ENCODE measurements at places on chromosomes 6 and 20.

GRCh38 chr20:39123185-39123557 is 161.0 kb downstream of the DHX35 start:
- no peak for DNase-seq

GRCh38 chr6:15800841-15801617 is 138.2 kb upstream of the DTNBP1 start:
- DNase-seq, result no peak

GRCh38 chr20:48523191-48523995 is 304.4 kb downstream of the PREX1 start:
- no peak for DNase-seq

- DNase-seq, result no peak
Observed at GRCh38 chr20:37907330-37907676, 4.4 kb downstream of the VSTM2L start.

DNA sequence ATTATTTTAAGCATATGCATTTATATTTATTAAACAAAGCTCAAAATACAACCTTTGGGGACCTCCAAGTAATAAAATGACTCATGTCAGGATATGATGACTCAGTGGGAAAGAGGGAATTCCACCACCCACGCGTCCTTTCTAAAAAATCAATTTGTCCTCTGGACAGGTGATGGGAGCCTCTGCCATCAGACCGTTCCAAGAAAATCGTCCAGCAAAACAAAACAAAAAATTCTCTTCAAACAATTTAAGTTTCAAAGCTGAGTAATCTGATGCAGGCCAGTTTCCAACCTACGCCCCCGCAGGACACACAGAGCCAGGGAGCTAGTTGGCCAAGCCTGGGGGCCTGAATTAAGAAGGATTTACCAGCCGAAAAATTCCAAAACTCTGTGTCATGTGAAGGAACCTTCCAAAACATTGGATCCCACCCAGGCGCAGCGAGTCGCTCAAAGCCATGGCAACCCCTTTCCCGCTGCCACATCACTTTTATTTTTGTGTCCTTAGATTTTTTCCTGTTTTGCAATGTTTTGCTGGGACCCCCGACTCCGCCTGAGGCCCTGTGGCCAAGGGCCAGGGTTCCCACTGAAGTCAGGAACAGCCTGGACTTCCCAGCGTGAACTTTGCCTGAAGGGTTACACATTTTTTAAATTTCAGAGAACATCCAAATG is 95.3 kb downstream of the NFATC2 start:
- DNase-seq, result peak; percentile 73

DNA sequence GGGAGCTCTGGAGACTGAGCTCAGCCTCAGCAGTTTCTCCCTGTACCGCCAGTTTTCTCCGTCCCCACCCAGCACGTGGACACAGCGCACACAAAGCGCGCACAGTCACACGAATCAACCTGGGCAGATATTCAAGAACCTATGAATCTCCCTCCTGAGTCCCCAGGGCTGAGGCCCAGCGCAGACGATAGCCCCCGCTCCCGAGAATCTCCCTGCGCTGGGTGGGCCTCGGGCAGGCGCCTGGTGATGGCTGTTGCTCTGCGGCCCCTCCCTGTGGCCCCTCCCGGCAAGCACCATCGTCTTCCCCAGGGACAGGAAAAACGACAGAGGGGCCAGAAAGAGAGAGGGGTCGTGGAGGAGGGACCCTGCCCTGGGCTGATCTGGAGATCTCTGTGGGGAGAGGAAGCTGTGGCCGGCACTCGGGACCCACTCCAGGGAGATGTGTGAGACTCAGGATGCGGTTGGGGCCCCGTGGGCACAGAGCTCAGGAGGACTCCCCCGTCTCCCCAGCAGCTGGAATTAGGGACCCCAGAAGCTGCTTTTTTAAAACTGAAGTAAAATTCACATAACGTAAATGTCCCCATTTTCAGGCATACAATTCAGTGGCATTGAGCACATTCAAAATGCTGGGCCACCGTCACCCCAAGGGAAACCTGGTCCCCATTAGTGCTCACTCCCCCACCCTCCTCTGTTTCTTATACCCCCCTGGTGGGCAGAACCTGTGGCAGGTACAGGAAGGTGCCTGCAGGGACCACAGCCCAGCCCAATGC is 330.8 kb downstream of the TAF4 start:
- DNase-seq, result no peak

GRCh38 chr6:158290040-158290439 is 22.2 kb upstream of the TULP4 start:
- DNase-seq, result no peak

DNA sequence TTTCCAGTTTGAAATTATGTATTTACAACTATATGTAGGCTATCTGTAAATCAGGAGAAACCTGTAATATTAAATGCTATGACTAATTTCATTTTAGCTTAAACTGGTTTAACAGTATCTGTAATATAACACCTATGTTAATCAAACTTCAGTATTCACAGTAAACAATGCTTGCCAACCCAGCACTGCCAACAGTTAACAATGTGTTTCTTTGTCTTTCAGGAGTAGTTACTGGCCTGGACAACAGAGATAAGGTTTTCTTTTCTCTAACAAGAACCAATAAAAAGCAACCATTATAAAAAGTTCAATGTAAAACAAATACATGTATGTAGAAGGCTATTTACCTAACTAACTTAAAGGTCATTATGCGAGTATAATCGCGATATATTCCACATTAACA is 158.8 kb downstream of the CDK19 start:
- DNase-seq, result no peak

DNA sequence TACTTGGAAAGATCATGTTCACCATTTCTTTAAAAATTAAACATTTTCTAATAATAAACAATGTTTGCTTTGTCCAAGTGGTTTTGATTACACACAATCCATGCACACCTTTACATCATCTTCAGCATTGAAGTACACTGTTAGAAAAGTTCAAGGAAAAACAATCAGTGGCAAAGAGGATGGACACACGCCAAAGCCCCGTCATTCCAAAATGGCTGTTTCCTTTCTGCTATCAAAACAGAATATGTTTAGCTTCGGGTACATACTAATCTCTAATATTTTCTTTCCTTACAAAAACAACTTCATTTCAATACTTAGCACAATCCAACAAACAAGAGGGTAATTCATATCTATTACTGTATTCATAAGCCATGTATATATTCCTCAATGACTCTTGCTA is 24.5 kb downstream of the REPS1 start:
- DNase-seq, result no peak

GRCh38 chr6:43240950-43241349 is 2.3 kb upstream of the TTBK1 start:
- DNase-seq, result no peak

DNA sequence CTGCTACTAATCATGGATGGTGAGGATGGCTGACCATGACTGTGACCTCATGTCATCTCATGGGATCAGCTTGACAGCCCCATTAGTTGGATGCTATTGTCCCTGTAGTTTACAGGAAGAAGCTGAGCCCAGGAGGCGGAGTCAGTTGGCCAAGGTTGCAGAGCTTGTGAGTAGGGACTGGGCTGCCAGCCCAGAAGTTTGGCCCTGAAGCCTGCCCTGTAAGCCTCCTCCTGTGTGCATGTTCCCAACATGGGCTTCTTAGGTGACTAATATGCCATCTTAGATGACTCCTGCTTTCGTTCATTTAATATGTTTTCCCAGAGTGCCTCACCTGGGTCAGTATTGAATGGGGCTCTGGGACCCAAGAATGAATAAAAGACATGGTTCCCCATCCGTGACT is 6.9 kb downstream of the EDN3 start:
- DNase-seq, result no peak

- no peak for DNase-seq
Observed at GRCh38 chr6:151071295-151071694, 168.5 kb upstream of the AKAP12 start.

- no peak for DNase-seq
Observed at GRCh38 chr6:25489399-25489798, 162.6 kb upstream of the SCGN start.

GRCh38 chr6:56292505-56293181 is 45.3 kb upstream of the COL21A1 start:
- peak; percentile 16 for DNase-seq

DNA sequence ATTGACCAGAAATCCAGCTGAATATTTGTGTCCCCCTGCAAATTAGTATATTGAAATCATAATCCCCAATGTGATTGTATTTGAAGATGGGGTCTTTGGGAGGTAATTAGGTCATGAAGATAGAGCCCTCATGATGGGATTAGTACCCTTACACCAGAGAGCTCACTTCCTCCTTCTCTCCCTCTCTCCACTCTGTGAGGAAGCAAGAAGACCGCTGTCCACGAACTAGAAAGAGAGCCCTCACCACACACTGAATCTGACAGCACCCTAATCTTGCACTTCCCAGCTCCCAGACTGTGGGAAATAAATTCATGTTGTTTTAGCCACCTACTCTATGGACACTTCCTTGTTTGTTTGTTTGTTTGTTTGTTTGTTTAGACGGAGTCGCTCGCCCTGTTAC is 11.9 kb upstream of the PLAGL1 start:
- DNase-seq, result no peak

DNA sequence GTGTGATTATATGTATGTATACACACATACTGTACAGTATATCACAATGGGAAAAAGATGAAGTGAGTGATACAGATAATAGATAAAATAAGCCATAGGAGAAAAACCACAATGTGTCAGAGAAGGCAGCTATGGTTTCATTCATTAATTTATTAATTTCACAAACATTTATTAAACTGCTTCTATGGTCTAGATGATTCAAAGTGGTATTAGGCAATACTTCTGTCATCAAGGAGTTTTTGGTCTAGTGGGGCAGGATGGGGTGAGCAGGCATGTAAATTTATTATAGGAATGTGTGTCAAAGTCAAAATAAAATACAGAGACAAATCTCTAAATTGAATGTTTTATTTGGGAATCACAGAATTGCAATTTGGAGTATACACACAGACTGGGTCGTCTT is 65.2 kb upstream of the ANKEF1 start:
- DNase-seq, result no peak

DNA sequence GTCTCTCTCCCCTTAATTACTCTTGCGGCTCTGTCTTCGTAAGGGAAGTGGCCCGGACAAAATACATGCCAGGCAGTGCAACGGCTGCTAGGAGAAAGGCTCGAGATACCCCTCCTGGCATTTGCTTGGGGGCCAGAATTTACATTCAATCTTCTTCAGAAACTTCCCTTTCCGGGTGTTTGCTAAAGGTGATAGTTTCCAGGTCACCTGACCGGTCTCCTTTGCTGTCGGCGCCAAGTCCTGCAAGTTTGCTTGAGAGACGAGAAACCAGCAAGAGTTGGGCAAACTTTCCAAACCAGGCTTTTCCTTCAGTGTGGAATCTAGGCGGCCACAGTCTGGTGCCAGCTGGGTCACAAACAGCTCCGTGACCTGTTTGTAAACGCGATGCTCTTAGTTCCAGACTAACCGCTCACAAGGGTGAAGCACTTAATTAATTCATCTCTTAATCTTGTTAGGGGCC is 563 bp upstream of the SRSF3 start:
- DNase-seq, result no peak

DNA sequence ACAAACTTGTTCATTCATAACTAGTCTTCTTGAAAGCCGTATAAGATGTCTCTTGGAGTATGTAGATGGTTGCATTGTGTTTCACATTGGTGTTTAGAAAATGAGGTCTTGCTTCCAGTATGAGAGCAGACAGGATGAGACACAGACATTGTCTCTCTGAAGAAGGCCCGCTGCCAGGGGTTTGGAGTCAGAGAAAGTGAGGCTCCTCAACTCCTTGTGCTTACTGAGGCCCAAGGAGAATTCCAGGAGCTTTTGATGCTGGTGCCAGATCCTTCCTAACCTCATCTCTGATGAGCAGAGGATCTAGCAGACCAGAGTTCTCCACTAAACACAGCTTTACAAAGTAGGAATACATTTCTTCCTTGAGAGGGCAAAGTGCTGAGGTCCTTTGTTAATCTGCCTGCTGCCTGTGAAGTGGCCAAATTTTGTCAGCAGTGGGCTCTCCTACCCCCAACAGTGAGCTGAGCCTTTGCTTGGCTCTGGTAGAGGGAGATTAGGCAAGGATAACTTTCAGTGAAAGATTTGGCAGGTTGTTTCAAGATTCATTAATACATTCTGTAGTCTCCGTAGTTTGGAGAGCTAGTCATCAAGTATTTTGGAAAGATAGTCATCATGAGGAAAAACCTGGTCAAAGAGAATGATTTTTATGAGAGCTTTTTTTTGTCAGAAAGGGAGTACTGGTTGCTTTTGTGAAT is 9.7 kb downstream of the MAPRE1 start:
- no peak for DNase-seq

DNA sequence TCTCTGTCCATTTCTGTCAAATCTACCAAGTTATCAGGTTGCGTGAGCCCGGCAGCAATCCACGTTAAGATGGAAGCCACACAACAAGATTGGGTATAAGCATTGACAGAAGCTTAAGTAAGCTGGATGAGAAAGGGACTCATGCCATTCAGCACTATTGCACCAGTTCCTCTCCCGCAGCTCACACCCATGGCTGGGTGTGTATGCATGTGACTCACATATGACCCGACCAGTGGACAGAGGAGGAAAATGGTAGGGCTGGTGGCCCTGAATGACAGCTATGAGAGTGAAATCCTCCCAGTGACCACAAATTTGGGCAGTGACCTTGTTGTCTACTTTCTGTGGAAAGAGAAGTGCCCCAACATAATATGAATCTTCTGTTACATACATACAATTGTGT is 113.5 kb downstream of the OTOR start:
- no peak for DNase-seq

DNA sequence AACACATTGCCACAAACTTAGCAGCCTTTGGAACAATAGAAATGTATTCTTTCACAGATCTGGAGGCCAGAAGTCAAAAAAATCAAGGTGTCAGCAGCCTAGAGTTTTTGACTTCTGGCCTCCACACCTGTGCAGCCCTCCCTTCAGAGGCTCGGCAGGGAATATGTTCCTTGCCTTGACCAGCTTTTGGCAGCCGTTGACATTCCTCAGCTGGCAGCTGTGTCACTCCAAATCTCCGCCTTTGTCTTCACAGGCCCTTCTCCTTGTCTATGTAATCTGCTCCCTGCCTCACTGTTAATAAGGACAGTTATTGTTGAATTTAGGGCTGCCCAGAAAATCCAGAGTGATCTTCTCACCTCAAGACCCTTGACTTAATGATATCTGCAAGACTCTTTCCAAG is 17.2 kb upstream of the AHI1 start:
- DNase-seq, result no peak

DNA sequence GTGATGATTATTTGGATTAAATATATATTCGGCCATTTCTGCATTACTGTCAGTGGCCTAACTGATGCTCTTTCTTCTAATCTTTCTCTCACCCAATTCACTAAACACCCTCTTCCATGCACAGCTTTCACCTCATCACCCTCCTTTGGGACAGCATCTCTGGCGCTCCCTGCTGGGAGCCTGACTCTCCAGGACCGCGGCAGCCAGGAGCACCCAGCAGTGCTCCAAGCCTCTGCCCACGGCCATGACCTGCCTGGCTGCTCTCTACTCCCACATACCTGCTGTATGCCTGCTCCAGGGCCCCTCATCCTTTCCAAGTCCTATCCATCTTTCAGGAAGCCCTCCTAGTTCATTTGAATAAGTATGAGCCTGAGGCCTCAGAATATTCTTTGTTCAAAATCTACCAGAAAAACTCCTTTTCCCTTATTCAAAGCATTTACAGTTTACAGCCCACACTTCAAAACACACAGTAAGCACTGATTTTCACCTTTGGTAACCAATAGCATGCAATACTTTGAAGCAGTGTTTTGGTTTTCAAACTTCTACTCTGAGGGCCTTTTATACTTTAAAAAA is 15.2 kb downstream of the CTCFL start:
- DNase-seq, result peak; percentile 73
